ENCODE measurements at places on chromosomes 11 and 22.
A peak's percentile ranks its signal among the peaks of the same experiment; 100 is the strongest.

DNA sequence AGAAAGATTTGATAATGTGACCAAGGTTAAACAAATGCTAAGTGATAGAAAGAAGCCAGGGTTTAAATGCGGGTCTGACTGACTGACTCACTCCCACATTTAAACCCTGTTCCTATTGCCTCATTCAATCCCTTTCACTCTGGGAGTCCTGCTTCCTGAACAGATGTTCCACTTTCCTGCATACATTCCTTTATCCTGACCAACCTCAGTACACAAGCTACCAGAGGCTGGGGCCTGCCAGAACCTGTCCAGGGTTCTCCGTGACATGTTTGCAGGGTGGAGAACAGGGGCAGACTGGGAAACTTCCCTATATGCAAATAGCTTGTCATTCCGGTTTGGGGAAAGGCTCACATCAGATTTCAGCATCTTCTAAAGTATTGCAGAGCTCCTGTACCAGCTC is 3.0 kb upstream of the ANKK1 start:
- DNase-seq = peak; percentile 89

DNA sequence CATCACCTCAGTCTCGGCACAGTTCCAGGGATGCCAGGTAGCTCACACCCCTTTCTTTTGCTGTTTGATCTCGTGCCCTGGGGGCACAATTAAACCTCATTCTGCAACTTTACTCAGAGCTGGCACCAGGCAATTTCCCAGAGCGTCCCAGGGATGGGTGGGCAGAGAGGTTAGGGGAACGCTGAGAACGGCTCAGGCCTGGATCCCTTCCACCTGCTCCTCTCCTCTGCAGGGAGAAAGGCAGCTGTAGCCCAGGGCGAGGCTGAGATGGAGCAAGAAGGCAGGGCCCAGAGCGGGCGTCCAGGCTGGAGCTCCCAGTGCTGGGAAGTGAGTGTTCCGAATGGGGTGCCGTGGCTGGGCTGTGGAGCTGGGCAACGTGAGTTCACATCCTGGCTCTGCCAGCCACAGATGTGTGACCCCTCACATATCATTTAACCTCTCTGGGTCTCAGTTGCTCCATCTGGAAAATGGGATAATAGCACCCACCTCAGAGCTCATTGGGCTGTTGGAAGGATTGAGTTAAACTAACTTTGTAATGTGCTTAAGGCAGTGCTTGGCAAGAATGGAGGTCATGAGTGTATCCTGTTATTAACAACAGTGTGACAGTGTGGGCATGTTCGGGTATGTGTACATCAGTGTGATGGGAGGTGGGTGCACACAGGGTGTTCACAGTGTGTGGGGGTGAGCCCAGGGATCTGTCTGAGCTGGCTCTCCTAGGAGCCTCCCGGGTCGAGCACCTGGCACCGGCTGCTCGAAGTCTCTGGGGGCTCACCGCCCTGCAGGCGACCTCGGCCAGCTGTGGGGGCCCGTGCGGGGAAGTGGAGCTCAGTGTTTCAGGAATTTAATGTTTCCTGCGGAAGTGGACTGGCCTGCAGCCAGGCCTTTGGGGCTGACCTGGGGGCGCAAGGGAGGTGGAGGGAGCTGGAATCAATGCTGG is 15.5 kb downstream of the OTUB1 start:
- DNase-seq = peak; percentile 27

- peak; percentile 38 for DNase-seq
Measured at GRCh38 chr11:84780689-84781293, 846.4 kb downstream of the DLG2 start.

GRCh38 chr11:66856496-66857233 is at the start of gene LRFN4:
Gene LRFN4 (plus strand): TSS chr11:66857064. CDS start chr11:66857745, 681 bp downstream.
- DNase-seq = no peak

GRCh38 chr11:4809246-4809645 is 5.1 kb upstream of the OR52R1 start:
- DNase-seq = no peak

GRCh38 chr11:86508604-86509587 is 134.2 kb downstream of the CCDC81 start:
- peak; percentile 40 for DNase-seq

GRCh38 chr11:41612415-41612814 is 153.0 kb upstream of the LRRC4C start:
- DNase-seq = peak; percentile 11

DNA sequence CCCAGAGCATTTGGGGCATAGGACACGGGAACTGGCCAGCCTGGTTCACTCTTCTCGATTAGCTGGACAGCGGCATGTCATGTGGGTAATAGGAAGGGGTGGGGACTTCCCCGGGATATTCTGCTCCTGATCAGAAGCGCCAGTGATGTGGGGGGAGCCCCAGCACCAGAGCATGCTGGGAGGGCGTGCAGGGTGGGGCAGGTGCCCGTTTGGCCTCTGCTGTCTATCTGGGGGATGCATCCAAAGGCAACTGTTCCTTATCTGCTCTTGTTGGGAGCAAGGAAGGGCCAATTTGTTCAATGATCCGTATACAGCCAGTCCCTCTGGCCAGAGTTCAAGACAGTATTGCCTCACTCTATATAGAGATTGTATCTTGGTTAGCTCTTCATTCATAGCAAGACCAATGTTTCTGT is 43.6 kb downstream of the PPARA start:
- DNase-seq = peak; percentile 14

DNA sequence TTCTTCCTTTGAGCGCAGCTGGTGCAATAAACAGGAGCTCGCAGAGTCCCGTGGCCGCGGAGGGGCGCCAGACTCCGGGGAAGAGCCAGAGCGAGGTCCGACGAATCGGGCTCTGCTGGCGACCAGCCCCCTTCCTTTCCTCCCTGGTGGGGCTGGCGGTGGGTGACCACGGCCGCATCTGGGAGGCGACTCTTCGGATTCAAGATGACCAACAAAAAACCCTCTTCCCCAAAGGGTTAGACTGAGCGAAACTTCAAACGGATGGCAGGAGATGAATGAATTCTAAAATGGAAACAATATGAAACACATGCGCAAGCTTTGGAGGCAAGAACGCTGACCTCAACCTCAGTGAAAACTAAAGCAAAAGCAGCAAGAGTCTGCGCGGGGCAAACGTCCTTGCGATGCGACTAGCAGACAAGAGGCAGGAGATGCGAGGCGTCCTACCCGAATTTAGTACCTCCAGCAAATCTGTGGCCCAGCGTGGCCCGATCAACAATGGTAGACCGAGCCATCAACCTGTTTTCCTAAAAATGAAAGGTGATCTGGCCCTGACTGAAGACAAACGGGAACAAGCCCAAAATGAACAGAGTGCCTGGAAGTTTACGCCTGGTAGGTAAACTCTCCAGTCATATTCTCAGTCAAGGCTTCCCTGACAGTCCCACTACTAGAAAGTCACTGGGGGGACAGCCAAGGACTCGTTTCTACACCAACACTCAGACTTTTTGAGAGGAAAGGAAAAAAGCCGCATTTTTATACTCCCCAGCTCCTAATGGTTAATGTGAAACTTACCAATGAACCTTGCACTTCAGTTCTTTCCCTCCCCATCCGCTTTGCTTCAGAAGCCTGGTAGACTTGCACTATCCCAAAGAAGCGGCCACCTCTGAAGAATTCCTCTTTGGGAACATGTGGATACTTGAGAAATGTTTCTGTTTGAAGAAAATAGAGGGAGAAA is 11.6 kb downstream of the MMP3 start:
- DNase-seq = peak; percentile 55

GRCh38 chr11:92528001-92528400 is 303.4 kb downstream of the FAT3 start:
- DNase-seq = peak; percentile 9

GRCh38 chr11:128827191-128827893 is 39.8 kb downstream of the KCNJ1 start:
- no peak for DNase-seq

- no peak for DNase-seq
Measured at GRCh38 chr22:21070690-21071615, 25.2 kb downstream of the LRRC74B start.

- no peak for DNase-seq
Measured at GRCh38 chr11:87325490-87325872, 287.7 kb downstream of the TMEM135 start.

- DNase-seq = no peak
Measured at GRCh38 chr11:91850533-91851275, 373.9 kb upstream of the FAT3 start.

- DNase-seq = no peak
Measured at GRCh38 chr11:73430326-73430725, 54.1 kb downstream of the RELT start.

- DNase-seq = no peak
Measured at GRCh38 chr11:63371396-63371795, 1.8 kb downstream of the SLC22A9 start.

DNA sequence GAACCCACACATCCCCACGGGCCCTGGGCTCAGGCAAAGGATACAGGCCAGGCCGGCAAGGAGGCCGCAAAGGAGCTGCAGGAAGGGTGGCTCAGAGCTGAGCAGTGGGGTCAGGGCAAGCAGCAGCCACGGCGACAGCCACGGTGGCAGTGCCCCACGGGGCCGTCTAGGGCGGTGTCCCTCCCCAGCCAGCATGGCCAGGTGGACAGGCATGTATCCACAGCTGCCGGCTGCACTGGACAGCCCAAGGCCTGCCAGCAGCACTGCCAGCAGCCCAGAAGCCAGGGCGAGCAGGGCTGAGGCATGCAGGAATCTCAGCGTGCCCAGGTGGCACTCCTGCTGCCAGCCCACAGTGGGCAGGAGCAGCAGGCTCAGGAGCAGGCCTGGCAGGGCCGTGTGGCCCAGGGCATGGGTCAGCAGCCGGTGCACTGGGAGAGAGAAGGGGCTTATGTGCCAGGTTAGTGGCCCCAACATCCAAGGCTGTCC is 3.9 kb downstream of the RHBDD3 start:
- no peak for DNase-seq

DNA sequence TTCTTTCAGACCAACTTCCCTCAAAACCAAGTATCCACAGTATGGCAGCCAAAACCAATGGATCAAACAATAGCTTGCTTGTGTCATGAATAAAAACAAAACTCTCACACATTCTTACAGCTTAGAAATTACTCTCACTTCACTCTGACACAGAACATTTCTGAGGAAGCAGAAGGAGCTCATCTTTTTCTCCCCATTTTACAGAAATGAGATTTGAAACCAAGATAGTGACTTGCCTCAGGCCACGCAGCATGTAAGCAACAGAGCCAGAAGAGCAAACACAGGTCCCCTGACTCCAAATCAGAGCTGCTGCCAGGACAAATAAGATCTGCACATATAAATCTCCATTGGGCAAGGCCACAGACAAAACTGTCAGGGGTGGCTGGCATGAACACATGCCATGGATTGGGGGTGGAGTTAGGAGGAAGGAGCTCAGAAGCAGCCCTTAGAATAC is 64.8 kb downstream of the RAB30 start:
- peak; percentile 20 for DNase-seq

DNA sequence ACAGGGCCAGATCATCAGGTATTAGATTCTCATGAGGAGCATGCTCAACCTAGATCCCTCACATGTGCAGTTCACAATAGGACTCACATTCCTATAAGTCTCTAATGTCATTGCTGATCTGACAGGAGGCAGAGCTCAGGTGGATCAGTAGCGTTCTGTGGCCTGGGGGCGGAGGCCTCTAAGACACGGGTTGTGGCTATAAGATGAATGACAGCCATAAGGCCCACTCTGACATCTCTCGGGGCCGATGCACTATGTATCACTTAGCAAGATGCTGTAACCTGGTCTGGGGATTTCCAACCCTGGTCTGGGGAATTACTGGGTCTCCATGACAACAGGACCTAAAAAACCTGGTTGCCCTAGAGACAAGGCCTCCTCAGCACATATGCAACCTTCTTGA is 932.7 kb downstream of the TBC1D22A start:
- DNase-seq = no peak

DNA sequence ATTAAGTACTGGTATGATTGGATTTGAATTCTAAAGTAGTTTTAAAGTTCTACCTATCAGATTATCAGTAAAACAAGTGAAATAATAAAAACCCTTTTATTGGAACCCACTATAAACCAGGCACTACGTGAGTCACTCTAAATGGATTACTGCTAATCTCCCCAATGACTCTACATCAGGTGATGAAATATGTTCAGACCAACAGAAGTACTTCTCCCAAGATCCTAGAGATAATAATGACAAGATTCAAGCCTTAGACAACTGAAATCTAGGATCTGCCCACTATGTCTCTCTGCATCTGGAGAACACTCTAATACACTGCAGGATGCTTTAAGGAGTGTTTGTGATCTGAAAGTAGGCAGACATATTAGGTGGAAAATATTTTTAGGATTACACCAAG is 652.1 kb upstream of the CHORDC1 start:
- no peak for DNase-seq

- DNase-seq = no peak
Measured at GRCh38 chr11:119423509-119424254, 710 bp upstream of the THY1 start.

DNA sequence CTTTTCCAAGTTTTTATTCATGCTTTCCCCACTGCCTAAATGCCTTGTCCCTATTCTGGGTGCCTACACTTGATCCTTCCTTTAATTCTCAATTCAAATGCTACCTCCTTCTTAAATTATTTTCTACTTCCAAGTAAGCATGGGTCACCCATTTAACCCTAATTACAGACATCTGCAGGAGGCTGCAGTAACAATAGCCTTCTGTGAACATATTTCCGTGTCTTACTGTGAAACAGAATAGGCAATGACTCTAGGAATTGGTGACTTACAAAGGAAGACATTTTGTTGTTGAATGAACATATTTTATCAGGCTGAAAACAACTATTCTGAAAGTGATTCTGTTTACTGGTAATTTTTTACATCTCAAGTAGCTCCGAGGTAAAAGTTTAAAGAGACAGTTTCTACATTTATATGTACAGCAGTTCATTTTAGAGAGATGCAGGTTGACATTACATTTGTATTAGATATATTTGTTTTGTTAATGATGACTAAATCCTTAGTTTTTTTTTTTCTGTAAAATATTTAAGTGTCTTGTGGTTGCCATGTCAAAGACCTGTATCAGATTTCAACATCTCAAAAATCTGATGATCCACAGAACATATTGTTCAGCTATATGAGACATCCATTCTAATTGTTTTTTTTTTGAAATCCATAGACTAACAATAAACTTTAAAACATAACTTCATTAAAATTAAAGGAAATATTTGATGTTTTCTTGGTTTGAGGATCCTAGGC is 316.8 kb downstream of the CASP12 start:
- DNase-seq = no peak

- no peak for DNase-seq
Measured at GRCh38 chr22:47143249-47143938, 380.9 kb downstream of the TBC1D22A start.

DNA sequence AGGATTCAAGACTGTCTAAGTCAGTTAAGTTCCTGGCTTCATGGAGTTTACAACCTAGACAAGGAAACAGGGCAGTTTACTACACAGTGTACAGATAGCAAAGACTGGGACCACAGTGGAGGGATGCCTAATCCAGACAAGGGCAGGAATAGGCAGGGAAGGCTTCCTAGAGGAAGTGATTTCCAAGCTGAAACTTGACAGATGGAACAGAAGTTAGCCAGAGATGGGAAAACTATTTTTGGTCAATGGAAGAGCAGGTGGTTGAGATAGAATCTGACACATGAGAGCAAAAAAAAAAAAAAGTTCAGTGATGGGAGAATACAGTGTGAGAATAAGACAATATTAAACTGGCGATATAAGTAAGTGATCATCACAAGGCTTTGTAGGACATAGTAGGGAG is 1.3 kb downstream of the COA4 start:
- DNase-seq = no peak

- no peak for DNase-seq
Measured at GRCh38 chr11:64970731-64971151, 1.2 kb downstream of the MAJIN start.
